Stimulated activated CD4-positive, alpha-beta T cell treated with anti-CD3 and anti-CD28 coated beads, Interleukin-12 subunit alpha, Interleukin-12 subunit beta, amount 100 ng/mL, for 4 hours (primary cell): ENCODE measurements at places on chromosomes 5 and 9.

DNA sequence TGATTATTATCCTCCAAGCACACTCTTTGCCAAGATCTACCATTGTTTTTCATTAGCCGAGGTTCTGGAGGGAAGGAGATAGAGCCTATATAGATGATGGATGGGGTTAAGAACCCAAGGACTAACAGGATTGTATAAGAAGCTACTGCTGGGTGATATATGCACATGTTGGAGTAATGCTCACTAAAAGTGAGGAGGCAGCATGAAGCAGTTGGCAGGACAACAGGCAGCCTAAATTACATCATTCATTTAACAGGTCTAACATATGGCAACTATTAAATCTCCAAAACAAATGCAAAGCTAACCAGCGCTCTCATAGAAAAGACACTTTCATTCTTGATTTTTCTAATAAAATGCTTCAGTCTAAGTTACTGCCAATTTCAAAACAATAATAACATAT lies 293.2 kb downstream of the EPB41L4A start:
- no peak for DNase-seq

GRCh38 chr9:133113949-133114885 lies 6.8 kb downstream of the RALGDS start:
- DNase-seq = no peak

GRCh38 chr5:126448720-126449119 lies 25.5 kb downstream of the GRAMD2B start:
- no peak for DNase-seq

GRCh38 chr9:14923701-14924100 lies 13.5 kb upstream of the FREM1 start:
- DNase-seq = no peak
